ENCODE measurements at places on chromosomes 2 and 18. TPM values are rescaled to one million over a fixed set of nuclear protein-coding genes. Genes with fewer than 3 reads are reported as not detected.

- DNase-seq: no peak
Observed at GRCh38 chr2:113974727-113975126, 84.8 kb downstream of the ACTR3 start.

The SCN3A gene
- 0.98 TPM for total RNA-seq

DNA sequence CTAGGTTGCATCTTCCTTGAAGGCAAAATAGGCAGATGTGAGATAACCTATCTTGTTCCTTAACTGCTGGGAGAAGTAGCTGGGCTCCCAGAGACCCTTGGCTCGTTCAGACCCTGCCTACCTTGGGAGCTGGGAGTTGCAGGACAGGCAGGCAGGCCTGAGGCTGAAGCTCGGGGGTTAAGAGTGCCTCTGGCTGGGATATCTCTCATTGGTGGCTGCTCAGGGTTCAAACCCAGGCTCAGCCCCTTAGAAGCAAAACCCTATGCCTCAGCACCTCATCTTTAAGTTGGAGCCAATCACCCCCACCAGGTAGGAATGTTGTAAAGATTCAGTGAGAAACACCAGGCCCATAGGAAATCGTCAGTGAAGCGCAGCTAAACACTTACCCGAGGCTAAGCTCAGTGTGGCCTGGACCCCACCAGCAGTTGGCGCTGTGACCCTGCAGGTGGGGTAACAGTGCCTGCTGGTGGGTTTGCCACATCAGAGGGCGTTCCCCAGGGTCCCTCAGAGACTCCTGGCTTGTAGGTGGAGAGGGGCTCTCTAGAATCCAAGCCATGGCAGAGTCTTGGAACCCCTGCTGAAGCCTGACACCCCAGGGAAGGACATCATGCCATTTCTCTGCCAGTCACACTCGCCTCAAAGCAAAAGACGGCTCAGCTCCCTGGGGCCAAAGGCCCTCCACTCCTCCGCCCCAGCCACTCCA, 54.6 kb upstream of the GPR17 start:
- peak; percentile 67 for DNase-seq

GRCh38 chr2:166901336-166901735, 13.1 kb downstream of the XIRP2 start:
- DNase-seq: no peak

DNA sequence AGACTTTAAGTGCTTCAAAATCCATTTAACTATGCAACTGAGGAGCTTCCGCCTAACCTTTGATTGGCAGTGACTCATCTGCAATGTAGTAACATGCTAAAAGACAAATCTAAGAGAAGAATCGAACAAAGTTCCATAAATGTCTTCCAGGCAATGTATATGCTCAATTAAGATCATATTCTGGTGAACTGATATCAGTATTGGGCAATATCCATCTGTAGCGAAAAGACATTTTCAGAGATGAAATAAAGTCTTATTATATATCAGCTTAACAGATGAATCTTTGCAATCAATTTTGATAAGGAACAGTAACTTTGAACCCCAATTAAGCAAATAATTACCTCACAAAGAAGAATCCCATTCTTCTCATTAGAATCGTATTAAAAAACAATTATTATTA, 11.6 kb downstream of the ZC3H8 start:
- no peak for DNase-seq

DNA sequence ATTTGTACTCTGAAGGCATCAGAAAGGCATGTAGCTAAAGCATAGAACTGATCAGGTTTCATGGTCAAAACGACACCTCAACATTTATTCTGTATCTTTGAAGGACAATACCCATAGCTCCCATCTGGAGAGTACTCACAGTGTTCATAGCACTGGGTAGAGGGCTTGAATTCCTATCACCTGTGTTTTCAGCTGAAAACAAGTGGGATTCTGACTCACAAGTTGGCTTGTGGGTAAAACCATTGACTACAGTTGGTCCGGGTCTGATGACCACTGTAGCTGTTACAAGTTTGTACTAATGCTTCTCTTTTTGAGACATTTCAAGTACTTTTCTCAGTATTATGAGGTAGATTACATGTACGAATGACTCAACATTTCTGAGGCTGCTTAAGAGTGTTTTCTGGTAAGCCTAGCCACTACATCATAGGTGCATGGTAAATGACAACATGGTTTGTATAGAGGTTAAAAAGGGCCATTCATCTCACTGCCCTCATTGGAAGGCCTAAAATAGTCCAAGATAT, 68.6 kb upstream of the PELI1 start:
- peak; percentile 68 for DNase-seq

GRCh38 chr2:168478206-168478605, 22.1 kb downstream of the CERS6 start:
- DNase-seq: no peak

The MYO7B gene
- 0.27 TPM for total RNA-seq

The DRC1 gene
- not detected for total RNA-seq

DNA sequence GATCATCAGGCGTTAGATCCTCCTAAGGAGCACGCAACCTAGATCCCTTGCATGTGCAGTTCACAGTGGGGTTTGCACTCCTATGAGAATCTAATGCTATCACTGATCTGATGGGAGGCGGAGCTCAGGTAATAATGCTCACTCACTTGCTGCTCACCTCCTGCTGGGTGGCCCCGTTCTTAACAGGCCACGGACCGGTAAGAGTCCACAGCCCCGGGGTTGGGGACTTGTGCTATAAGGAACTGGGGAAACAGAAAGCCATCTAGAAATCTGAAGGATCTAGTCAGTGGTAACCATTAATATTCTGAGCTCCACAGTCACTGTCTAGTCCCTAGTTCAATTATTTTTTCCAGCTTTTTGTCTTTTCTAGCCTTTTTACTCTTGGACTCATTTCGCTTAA, 44.7 kb upstream of the GAREM2 start:
- DNase-seq: no peak

The AGXT gene
- not detected for total RNA-seq

The VPS54 gene
- 12.6 TPM for total RNA-seq

DNA sequence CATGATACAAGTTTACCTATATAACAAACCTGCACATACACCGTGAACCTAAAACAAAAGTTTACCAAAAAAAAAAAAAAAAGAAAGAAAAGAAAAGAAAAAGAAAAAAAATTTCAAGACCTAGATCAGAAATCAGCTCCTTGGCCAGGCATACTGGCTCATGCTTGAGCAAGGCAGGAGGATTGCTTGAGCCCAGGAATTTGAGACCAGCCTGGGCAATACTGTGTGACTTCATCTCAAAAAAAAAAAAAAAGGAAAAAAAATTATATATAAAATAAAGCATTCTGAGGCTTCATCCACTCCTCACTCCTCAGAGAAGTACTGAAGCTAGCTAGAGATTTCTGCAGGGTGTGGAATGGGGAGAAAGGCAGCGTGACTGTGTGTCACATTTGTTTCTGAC, 11.8 kb upstream of the PROC start:
- DNase-seq: no peak

GRCh38 chr2:241135737-241136136, 13.5 kb downstream of the PASK start:
- DNase-seq: no peak

The UGT1A10 gene
- total RNA-seq: 8.2 TPM

GRCh38 chr2:25608718-25609117, 64.7 kb downstream of the DTNB start:
- no peak for DNase-seq

DNA sequence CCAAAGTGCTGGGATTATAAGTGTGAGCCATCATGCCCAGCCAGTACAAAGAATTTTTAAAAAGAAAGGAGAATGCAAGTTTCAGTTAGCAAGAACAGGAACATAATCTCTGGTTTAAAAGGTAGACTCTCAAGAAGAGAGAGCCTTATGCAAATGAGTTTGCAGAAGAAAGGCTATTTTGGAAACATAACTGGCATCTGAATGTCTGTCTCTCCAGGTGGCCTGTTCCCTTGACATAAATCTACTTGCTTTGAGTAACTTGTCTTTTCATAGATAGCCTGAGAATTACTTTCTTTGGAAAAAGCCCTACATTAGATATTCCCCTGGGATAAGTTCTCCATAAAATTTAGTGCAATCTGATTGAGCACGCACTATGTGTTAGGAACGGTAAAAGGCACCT, 109.6 kb downstream of the ICOS start:
- DNase-seq: no peak

GRCh38 chr18:31983976-31984375, 34.6 kb upstream of the RNF125 start:
- no peak for DNase-seq

- peak; percentile 94 for DNase-seq
Observed at GRCh38 chr2:203808046-203808750, 59.4 kb upstream of the CTLA4 start.

The ADD2 gene
- 15.6 TPM for total RNA-seq

The CTAGE1 gene
- not detected for total RNA-seq

The LAMA1 gene
- total RNA-seq: 2.6 TPM

The EPAS1 gene
- 2.4 TPM for total RNA-seq

- DNase-seq: no peak
Observed at GRCh38 chr18:43703050-43703449, 425.8 kb upstream of the SYT4 start.

GRCh38 chr18:34544930-34545329, 165.2 kb upstream of the DTNA start:
- DNase-seq: no peak

DNA sequence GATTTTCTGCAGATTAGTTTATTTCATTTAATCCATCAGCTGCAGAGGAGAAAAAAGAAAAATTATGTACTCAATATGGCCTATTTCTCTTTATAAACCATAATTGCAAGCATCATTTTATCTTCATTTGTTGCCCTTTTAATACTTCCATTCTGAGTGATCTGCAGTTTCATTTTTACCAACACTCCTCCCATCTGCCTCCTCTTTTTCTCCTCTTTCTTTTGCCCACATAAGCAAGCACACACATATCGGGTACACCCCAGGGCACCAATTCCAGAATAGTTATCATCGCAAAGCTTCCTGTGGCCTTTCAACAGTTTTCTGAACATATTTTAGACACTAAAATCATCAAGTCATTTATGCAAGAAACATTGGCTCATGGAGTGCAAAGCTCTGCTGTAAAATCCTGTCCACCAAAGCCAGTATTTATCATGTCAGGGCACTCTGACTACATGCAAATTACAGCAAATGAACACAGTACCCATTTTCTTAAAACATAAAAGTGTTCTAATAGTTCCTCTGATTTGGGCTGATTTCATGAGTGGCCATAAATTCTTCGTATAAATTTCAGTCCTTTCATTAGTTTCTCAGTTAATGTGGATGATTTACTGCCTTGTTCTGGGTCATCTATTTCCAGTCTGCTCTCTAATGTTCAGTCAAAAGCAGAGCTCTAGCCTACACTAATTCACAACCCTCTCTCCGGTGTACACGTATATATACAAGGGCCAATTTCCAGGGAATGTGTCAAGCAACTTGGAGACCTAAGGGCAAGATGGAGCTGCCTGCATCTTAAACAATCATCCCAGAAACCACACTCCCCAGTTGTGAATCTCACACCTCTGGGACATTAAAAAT, 281.3 kb downstream of the STK39 start:
- DNase-seq: no peak

GRCh38 chr2:11343368-11343649, 1.1 kb downstream of the ROCK2 start:
- DNase-seq: no peak

DNA sequence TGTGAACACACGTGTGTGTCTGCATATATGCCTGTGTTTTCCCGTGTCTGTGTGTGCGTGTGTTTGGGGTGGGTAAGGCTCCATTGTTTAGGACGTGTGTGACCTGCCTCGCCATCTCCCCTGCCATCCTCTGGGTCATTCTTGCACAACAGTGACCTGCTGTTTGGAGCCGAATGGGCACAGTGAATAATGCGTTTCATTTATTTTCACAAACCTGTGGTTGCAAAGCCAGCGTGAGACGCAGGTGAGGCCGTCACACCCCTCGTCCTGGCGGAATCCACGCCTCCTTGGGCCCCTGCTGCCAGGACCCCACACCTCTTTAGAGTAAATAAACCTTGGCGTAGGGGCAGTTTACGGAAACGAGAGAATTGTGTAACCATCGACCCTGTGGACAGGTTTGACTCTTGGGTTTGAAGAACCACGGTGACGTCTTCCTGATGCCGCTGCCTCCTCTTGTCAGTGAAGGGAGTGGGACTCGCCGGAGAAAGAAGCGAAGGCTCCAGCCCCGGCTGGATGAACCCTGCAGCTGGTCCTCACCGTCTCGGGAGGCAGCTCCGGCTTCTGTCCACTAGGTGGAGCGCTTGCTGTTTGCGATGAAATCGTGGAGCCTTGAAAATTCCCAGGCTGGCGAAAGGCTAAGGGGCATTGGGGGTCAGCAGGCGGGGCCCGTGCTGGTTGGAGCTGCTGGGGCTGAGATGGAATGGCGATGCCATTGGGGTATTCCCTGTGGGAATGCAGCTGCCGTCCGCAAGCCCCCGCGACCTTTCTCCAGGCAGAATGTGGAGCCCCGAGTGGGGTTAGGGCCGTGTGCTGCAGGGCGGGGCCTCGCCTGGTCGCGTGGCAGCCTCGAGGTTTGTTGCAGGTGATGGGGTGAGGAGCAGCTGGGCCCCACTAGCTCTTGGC, 81.1 kb downstream of the RTP5 start:
- DNase-seq: peak; percentile 64

The ANKRD62 gene
- total RNA-seq: not detected

DNA sequence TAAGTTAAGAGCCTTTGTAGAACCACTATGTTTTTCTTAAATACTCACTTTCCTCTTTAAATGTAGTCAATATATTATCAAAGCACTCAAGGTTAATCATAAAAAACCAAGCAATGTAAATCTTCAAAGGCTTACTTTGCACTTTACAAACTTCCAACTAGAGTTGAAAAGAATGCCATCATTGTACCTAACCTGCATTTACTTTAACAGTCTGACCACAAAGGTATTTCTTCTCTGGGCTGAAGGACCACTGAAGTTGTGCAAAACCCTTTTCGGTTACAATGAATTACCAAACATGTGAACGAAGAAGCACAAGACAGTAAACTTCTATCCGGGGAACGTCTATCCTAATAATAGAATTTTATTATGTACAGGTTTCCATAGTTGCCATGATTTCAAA, 3.0 kb downstream of the HNRNPLL start:
- no peak for DNase-seq

GRCh38 chr2:197028633-197029032, 102.1 kb upstream of the PGAP1 start:
- DNase-seq: no peak

The MAPRE3 gene
- 6.6 TPM for total RNA-seq

The WNT6 gene
- not detected for total RNA-seq

DNA sequence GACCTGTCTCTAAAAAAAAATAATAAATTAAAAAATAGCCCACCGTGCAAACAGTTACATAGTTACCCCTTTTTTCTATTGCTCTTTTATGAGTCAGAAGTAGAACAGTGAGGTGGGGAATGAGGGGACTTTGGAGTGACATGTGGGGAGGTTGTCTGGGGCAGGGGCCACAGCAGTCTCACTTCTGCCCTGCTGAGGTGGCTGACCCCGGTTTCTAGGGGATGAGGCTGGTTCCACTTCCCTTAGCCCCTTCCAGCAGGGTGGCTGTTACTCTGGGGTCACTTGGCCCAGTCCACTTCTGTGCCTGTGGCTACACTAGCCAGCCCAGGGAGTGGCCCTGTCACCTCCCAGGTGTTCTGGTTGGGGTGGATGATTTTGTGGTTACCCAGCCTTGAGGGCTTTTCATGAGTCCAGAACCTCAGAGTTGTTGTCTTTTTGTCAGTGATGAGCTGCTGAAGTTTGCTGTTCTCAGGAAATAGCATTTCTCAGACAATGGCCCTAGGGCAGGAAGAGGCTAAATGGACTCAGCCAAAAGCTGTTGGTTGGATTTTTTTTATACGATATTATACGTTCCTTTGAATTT, 28.0 kb upstream of the SCLY start:
- DNase-seq: no peak

GRCh38 chr2:239910851-239911640, 114.1 kb downstream of the NDUFA10 start:
- DNase-seq: no peak

GRCh38 chr2:12657560-12657959, 59.2 kb upstream of the TRIB2 start:
- DNase-seq: no peak

Data from Daoy (cell line).